ENCODE measurements at places on chromosomes 1 and 21.

GRCh38 chr1:247542811-247543210 is 6.1 kb upstream of the GCSAML start:
- DNase-seq = no peak

DNA sequence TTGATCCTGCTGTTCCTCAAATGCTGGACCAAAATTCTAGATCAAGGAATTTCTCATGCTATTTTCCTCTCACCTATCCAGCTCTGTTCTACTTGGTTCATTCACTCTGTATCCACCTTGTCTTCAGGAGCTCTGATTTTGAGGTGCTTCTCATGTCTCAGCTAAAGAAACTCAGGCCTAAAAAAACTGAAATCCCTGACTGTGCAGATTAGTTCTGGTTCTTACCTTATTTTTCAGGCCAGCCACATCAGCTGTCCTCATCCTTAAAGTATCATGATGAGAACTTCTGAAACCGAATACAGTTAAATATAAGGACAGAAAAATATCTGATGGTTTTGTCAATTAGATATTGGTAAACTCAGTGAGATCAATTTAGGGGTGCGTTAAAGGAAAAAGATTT is 27.8 kb upstream of the DR1 start:
- DNase-seq = no peak

DNA sequence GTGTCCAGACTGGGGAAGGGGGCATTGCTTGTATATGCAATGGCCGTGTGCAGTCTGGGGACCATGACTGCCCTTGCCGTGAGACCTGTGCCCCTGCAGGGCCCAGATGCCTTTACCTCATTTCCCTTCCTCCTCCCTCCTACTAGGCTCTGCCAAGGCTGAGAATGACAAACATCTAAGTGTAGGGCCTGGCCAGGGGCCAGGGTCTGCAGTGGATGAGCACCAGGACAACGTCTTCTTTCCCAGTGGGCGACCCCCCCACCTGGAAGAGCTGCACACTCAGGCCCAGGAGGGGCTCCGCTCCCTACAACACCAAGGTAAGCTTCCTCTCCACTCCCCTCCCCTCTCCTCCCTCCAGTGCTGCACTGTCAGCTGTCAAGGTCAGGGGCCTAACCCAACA is 49.5 kb downstream of the YARS1 start:
- DNase-seq = no peak

DNA sequence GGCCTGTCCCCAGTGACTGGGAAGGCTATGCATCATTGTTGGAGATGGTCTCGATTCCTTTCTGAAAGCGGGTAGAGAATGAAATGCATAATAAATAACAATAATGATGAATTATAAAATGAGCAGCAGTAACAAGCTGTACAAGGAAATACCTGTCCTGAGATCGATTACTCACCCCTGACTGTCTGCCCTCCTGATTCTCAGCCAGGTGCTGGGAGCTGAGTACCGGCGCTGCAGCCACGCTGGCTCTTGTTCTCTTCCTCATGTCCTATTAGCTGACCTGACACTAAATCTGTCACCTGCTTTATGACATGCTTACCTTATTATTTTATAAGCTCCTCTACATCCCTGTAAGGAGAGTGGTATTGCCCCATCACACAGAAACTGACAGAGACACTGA is 3.4 kb downstream of the AGPAT3 start:
- DNase-seq = no peak

GRCh38 chr1:157004806-157005205 is 40.7 kb downstream of the ARHGEF11 start:
- no peak for DNase-seq

DNA sequence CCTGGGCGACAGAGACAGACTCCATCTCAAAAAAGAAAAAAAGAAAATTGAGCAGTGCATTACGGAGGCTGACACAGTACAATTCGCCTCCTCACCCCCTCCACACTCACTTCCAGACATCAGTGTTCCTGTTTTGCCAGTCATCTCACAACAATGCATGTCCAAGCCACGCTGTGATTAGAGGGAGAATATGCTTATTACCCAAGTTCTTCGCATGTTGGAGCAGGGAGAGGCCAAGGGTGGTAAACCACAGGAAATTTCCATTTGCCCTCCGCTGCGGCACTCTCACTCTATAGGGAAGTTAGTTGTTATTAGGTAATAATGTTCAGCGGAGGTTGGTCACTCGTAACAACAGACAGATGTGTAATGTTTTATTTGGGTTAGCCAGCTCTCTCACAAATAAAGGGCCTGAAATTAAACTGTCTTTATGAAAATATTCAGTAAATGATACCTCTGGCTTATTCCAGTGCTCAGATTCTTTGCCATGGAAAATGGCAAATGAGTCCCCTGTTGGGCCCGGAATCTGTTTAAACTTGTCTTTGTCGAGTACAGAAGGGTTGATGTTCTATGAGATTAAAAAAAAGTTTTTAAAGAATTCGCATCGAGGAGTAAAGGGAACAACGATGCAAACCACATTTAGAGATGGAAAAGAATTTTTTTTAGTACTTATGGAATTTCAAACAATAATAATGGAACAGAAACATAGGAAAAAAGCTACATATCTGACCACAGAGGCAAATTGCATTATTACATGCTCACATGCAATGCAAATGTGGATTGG is 33.1 kb downstream of the KCNJ15 start:
- no peak for DNase-seq

DNA sequence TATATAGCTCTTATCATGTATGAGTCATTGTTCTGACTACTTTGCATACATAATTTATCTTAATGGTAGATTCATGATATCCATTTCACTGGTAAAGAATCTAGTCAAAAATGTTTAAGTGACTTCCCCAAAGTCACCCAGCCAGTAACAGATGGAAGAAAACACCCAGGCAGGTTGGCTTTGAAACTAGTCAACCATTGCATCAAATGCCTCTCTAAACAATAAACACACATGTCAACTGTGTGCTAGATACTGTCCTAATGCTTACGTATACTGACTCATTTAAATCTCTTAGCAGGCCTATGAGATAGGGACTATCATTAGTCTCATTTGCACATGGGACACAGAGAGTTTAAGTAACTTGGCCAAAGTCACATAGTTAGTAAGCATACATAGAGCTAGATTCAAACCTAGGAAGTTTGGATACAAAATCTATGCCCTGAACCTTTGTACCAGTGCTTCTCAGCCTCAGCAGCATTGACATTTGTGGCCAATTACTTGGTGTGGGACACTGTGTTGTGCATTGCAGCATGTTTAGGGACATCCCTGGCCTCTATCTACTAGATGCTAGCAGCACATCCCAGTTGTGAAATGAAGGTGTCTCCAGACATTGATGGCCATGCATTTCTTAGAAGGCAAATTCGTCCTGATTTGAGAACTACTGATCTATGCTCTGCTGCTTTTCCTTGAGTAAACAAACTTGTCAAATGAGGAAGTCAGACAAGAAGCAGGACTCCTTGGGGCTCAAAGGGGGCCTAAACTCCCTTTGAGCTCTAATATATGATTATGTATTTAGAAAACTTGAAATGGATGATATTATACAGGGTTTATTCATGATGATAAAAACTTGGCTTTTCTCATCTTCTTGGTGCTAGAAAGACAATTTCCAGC is 316.3 kb downstream of the KCNH1 start:
- DNase-seq = no peak

DNA sequence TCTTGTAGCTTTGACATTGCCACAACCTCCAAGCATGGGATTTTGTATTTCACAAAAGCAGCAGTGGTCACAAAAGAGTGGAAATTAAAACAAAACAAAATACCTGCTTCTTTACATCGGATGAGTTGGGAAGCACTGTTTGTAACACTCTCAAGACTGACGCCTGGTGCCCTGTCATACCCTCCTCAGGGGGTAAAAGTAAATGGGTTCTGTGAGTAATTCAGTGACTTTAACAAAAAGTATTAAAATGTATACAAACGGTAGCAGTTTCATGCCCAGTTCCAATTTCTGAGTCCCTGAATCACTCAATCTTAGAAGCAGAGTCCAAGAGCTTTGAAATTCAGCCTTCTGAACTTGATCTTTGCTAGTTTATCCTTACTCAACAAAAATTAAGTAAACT is 152.5 kb downstream of the TIAM1 start:
- no peak for DNase-seq

GRCh38 chr1:65605621-65606020 is 185.2 kb downstream of the LEPR start:
- DNase-seq = no peak

GRCh38 chr1:157723157-157723556 is 22.6 kb upstream of the FCRL3 start:
- DNase-seq = no peak

DNA sequence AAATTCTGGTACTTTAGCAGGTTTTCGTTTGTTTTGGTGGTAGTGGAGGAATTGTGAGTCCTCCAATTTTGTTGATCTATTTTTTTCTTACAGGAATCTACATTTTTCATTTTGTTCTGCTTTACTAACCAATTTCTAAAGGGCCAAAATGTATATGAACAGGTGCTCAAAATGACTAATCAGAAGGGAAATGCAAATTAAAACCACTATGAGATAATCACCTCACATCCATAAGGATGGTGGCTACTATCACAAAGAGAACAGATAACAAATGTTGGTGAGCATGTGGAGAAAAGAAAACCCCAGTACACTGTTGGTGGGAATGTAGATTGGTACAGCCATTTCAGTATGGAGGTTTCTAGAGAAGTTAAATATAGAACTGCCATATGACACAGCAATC is 134.2 kb downstream of the LMO4 start:
- DNase-seq = no peak

DNA sequence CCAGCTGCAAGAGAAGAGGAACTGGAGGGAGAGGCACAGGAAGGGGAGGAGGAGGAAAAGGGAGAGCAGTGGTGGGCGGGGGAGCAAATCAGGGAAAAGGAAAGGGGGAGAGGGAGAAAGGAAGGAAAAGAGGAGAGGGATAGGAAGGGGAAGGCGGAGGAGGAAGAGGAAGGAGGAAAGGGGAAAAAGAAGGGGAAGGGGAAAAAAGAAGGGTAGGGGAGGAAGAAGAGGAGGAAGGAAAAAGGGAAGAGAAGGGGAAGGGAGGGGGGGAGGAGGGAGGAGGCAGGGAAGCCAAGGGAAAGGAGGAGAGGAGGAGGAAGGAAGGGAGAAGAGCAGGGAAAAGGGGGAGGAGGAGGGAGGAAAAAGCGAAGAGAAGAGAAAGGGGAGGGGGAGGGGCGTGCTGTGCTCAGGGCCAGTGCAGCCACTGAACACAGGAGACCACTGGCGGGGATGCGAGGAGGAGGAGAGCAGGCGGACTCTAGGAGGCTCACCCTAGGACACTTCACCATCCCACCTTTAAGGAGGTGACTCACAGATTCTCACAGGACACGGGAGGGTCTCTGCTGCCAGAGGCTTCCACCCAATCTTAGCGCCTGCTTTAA is 33.1 kb downstream of the PGBD5 start:
- DNase-seq = no peak

DNA sequence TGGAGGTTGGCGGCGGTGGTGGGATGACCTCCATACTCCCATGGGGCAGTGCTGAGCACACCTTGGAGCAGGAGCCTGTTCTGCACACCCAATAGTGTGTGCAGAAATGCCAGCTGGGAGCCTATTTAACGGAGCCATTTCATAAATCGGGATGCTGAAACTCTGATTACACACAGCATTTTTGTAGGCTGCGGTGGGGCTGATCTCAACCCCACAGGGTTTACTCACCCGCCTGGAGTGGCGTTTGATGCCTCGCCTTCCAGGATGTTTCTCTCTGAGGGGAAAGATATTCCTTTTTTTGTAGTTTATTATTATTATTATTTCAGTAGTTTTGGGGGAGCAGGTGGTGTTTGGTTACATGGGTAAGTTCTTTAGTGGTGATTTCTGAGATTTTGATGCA is 82.6 kb upstream of the WDR26 start:
- DNase-seq = no peak

- DNase-seq = no peak
These were observed 678.2 kb downstream of the ADGRL2 start for GRCh38 chr1:82478916-82479315.

- DNase-seq = no peak
These were observed 31.0 kb downstream of the PSMG1 start for GRCh38 chr21:39152271-39152670.

GRCh38 chr1:186843931-186844330 is 15.2 kb downstream of the PLA2G4A start:
- DNase-seq = no peak

DNA sequence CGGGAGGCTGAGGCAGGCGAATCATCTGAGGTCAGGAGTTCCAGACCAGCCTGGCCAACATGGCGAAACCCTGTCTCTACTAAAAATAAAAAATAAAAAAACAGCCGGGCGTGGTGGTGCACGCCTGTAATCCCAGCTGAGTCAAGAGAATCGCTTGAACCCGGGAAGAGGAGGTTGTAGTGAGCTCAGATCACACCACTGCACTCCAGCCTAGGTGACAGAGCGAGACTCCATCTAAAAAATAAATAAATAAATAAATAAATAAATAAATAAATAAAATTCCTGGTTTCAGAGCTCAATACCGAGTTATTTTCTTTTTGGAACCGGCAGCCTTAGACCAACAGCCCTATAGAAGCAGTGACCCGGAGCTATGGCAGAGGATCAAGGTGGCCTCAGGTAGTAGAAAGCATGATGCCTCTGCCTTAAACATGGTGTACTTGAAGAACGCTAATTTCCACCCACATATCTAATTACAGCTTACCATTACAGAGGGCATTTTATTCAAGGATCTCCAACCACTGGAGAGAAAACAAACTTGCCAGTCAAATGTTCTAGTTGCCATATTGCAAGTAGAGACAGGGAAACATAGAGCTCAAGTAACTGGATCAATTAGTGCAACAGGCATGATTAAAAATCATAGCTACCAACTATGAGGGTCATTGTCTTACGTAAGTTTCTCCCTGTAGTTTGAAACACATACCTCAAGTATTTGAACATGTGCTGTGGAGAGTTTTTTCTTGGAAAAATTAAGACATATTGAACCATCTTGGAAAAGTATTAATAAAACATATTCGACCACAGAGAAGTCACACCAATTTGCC is 2.0 kb upstream of the ENAH start:
- no peak for DNase-seq

GRCh38 chr1:80083892-80084291 is 1077.4 kb upstream of the ADGRL4 start:
- DNase-seq = no peak

DNA sequence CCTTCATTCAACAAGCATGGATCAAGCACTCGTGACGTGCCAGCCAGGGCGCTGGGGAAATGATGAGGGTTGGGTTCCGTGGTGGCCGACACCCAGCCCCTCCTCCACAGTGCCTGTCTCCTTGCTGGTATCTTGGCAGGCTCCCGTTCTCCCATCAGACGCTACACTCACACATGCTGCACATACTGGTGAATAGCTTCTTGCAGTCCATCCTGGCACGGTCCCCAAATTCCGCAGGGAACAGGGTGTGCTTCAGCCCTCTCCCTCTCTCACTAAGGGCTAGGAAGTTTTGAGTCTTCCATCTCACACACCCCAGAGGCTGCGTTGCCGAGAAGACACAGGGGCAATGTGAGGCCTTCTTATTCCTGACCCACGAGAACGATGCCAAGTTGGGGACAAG is 10.1 kb upstream of the MEF2D start:
- DNase-seq = no peak

DNA sequence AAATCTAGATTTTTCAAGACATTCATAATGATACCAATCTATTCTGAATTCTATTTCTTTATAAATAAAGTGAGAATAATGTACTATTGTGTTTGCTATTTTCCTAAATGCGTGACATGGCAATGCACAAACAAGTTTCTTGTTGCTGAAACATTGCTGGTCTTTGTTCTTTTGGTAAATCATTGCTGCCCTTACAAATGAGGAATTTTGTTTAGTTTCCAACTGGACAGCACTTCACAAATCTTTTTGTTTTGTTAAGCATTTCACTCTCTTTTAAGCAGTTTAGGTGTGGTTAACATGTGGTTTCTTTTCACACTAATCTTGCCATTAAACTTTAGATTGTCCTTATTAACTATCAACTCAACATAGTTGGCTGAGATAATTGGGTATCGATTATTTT is 94.6 kb downstream of the LRRC7 start:
- no peak for DNase-seq

All from omental fat pad (tissue), 4 donors.